CD8-positive, alpha-beta memory T cell (primary cell): ENCODE measurements at places on chromosomes 4 and X. TPM values are rescaled to one million over a fixed set of nuclear protein-coding genes. Genes with fewer than 3 reads are reported as not detected.

The ADAM29 gene
- not detected for total RNA-seq

The ERAS gene
- total RNA-seq: not detected

The LEF1 gene
- total RNA-seq: 55.1 TPM

The SLC6A14 gene
- total RNA-seq: not detected

The DMRTC1 gene
- total RNA-seq: not detected

The DKC1 gene
- 219 TPM for total RNA-seq

The XG gene
- total RNA-seq: not detected

GRCh38 chr4:151267822-151268535 is 9.0 kb upstream of the PRSS48 start:
- no peak for DNase-seq

DNA sequence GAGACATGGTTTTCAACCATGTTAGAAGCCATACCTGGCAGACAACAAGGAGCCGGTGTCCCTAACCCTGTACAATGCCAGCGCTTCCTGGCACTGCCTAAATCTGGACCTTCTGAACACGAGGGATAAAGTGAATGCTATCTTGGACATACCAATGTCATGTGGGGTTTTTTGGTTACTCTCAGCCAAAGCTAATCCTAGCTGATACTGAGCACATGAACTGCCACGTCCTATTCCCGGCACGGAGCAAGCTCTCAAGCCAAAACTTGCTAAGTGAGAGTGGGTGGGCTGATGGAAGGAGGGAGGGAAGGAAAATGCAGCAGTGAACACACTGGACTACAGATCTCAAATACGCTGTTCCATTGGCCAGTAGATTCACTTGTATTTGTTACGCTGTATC is 226.1 kb downstream of the BCOR start:
- no peak for DNase-seq

DNA sequence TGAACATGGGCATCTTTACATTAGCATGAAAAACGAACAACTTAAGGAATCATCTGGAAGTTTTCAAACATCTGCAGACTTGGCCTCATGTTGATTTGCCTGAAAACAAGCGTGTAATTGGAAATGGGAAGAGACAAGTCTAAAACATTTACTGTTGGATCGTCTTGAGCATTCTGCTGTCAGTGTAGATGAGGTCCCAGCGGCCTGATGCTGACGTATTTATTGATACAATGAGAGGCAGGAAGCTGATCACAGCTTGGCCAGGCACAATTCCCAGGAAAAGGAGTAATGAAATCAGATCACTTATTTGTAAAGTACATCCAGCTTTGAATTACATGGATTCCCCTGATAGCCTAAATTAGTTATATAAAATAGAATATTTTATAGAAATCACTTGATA is 210.6 kb downstream of the CLCN4 start:
- no peak for DNase-seq

- DNase-seq: no peak
Observed at GRCh38 chr4:159104694-159105414, 2.0 kb downstream of the RAPGEF2 start.

- DNase-seq: no peak
Observed at GRCh38 chrX:68876731-68877130, 47.9 kb downstream of the EFNB1 start.

GRCh38 chr4:143728166-143728565 is 27.7 kb upstream of the FREM3 start:
- DNase-seq: no peak

- peak; percentile 55 for DNase-seq
Observed at GRCh38 chr4:1309261-1310010, 19.7 kb downstream of the MAEA start.

DNA sequence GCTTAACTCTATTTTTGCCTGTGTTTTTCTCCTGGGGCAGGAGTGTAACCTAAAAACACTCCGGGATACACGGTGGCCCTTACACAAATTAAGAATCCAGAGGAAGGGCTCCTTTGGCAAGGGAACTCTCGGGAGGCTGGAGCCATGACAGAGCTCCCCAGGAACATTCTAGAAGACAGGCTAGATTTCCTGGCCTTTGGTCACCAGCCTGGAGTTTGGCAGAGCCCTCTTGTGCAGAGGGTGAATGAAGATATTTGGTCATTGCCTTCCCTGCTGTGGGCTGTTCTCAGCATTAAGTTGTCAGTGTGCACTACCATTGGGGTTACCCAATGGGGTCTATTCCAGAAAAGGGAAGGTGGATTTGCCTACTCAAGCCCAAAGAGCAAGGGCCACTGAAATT is 53.8 kb upstream of the LNX1 start:
- DNase-seq: no peak

GRCh38 chrX:15882704-15883539 is 28.3 kb upstream of the AP1S2 start:
- no peak for DNase-seq

DNA sequence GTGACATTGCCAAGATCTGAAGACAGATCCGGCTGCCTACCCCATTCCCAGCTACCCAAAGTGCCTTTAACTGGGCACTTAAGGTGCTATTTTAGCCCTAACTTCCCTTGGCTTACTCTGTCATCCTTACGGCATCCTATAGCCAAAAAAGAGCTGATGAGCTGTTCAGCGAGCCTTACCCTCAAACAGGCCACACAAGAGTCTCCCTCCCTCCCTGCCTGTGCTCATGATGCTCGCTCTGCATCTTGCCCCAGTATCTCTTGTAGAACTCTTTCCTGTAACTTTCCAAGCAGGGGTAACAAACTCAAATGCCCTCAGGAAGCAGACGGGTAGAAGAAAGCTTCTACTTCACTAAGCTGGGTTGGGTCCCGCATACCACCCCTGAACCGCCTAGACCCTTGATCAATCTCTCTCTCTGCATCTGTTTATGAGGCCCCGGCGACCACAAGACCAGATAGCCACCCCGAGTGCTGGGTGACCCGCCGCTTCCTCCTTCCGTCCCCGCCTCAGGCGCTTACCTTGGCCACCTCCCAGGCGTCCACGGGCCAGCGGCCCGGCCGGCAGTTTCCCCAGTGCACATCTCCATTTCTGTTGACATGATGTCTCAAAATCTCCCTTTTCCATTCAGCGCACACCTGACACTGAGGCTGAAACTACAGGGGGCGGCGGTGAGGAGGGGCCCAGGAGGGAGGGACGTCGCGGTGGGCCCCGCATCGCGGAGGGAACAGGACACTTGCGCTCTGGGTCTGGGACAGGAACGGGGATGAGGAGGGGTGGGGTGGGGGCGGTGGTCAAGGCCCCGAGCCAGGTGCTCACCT is 663 bp downstream of the CXorf38 start:
- no peak for DNase-seq

DNA sequence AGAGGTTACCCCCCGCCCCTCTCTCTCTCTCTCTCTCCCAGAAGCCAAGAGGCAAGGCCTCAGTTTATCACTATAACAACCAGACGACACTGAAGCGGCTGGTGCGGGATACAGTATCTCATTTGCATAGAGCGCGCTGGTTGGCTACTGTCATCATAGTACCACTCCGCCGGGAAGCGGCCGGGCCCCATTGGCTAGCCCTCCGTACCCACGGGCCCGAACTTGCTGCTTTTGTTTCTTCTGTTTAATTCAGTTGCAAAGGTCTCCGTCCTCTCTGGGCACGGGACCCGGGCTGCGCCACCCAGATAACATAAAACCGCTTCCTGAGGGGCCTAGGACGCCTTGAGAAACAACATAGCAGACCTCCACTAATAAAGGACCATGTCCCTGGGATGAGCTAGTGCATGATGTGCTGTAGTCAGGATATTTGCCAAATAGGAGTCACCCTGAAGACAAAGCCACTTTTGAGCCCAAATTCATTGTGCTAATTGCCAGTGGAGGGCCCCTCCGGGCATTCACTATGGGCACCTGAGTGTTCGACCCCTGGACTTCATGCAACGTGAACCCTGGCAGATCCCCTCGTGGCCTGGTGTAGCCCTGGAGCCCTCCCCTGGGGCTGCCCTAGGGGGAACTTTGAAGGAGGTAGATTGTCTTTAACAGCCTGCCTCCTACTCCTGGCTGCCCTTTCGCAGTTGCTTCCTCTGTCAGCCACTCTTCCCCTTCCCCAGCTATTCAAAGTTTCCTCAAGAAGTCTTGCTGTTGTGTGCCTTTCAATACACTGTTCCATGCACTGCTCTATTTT is at the start of gene PCYT1B:
Gene PCYT1B, minus strand, starts transcription at position 91 of the 802 bp plus-strand sequence. CDS start 242 bp downstream, outside the sequence.
- peak; percentile 19 for DNase-seq
